ENCODE measurements at places on chromosomes 6 and 20.

DNA sequence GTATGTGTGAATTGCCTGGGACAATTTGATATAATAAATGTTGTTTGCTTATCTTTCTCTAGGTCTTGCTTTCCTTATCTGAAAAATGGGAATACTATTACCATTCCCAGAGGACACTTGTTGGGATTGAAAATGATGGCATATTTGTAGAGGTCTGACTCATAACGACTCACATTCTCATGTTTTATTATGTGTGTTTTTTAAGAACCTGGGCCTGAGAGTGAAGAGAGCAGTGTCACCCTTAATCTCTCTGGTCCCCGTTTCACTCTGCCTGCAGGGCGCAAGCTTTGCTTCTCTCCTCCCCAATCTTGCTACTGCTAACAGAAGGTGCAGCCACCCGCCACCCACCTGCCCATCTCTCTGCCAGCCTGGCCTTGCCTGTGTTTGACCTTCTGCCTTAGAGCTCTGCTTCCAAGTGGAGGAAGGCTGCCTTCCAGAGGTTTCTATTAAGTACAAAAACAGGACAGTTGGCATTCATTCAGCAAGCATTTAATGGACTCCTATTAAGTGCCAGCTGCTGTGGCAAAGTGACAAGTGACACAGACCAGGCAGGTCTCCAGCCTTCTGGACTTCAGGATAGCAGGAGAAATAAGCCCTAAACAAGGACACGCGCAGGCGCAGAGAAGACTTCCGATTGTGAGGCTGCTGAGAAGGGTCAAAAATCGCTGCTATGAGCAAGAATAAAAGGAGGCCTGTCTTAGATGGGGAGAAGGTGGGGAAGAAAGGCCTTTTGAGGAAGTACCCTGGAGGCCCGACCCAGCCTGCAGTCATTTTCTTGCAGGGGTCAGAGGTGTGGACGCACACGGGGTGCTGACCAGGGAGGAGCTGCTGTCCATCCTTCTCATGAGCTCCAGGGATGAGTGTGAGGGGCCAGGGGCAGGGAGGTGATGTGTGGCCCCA, 112.5 kb downstream of the JPH2 start:
- DNase-seq: no peak

- DNase-seq: no peak
Observed at GRCh38 chr6:100808638-100809275, 72.4 kb downstream of the ASCC3 start.

DNA sequence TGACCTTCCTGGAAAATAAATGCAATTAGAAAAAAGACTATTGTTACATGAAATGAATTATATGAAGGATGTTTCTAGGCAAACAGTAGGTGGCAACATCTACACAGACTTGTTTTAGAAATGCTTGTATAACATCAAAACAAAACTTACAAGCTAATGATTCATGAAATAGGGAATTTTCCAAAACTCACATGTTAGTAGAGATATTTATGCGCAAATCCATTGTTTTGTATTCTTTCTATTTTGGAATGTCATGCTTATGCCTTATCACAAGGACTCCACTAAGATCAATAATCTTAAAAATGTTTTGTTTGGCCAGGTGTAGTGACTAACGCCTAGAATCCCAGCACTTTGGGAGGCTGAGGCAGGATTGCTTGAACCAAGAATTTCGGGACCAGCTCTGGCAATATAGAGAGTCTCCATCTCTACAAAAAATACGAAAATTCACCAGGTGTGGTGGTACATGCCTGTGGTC, 32.3 kb upstream of the LGSN start:
- DNase-seq: no peak

- DNase-seq: no peak
Observed at GRCh38 chr20:38550274-38550673, 30.7 kb upstream of the ADIG start.

DNA sequence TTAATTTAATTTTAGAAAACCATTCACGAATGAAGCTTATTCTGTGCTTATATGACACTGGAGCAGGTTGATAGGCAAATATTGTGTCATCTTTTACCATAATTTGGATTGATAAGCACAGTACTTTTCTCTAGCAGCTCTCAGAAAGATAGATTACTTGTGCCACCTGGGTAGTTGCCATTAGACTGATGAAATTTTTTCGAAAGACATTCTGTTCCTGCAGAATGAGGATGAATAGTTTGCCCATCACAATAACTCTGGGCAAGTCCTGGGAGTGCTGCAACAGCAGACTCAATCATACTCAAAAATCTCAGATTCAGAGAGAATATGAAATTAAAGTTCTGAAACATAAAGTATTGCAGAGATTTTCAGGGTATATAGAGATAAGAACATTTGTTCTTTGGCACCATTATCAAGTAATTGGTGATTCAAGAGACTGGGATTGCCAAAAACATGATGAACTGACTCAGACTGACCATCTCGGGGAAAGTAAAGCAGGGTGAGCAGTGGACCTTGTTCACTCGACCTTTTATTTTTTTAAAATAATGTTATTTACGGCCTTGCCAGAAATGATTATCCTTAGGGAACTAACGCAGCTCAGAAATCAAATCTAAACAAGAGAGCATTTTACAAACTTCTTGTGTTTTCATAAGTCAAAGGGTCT, 65.8 kb upstream of the PTCHD4 start:
- DNase-seq: no peak

- no peak for DNase-seq
Observed at GRCh38 chr20:31721408-31722256, 1.0 kb downstream of the BCL2L1 start.

DNA sequence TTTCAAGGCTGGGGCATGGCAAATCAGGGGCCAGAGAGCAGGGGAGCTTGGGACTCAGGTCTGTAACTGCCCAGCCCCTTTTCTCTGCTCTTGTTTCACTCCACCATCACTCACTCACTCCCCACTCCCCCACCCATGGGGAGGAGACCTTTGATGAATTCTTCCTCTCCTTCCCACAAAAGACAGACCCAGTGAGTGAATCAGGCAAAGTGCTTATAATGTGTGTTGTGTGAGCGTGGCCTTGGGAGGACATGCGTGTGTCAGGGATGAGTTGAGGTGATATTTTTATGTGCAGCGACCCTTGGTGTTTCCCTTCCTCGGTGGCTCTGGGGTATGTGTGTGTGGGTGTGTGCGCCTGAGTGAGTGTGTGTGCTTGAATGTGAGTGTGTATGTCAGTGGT, 1.0 kb upstream of the CUL9 start:
- no peak for DNase-seq

DNA sequence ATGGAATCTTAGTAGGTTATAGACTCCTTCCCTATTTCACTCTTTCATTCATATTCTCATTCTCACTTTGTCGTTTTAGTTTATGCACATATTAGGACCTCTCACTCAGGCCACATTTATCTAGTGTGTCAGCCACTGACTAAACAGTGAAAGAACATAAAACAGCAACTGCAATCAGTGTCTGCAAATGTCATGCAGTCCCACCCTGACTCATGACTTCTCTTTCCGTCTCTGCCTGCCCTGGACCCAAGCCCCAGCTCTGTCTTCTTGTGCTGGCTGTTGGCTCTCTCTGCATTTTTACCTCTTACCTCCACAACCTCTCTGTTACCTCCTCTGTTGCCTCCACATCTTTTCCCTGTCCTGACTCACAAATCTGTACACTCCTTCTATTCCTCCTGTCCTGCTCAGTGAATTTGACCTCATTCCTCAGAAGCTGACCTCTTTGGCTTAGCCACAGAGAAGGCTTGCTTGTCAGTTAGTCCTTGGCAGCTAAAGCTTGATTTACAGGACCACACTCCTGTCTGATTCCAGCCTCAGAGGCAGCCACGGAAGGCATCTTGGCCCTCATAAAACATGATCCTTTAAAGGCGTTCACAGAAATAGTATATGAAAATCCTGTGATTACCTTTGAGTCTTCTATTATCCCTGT, 247.6 kb downstream of the PKHD1 start:
- DNase-seq: no peak

DNA sequence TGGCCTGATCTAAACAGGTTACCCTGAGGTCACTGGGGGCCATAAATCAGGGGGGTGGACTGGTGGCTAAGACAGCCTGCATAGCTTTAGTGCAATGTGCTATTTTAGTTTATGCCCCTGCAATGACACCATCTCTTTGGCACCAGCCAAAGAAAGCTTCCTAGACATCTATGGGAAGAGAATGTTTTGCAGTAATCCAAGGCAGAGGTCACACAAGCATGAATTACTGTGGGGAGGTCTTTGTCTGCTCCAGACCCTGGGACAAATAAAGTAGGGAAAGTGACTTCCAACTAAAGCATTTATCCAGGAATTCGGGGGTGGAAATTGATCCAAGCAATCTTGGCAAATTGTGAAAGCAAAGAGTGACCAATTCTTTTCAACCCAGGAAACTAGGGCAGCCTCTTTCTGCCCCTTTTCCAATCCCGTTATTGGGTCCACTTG, 5.3 kb downstream of the RIPOR2 start:
- DNase-seq: no peak

DNA sequence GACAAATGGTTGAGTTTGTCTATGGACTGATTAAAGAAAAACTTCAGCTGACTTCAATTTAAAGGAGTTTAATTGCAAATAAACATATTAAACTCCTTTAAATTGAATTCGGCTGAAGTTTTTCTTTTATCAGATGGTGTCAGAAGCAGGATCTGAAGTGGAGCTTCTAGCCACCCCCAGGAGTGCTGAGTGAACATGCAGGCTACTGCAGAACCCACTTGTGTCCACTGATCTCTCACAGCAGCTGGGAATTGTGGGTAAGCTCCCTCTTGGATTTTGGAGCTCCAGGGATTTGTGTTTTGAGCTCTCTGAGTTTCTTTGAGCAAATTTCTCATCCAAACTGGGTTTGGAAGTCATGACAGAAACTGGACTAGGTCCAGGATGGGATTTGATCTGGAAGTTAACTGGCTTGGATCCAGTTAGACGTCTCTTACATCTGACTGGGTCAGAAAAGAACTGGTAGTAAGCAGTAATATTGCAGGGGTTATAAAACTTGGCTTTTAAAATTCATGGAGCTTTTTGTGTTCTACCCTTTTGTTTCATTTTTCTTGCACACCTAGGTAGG, 95.8 kb upstream of the UST start:
- DNase-seq: no peak

DNA sequence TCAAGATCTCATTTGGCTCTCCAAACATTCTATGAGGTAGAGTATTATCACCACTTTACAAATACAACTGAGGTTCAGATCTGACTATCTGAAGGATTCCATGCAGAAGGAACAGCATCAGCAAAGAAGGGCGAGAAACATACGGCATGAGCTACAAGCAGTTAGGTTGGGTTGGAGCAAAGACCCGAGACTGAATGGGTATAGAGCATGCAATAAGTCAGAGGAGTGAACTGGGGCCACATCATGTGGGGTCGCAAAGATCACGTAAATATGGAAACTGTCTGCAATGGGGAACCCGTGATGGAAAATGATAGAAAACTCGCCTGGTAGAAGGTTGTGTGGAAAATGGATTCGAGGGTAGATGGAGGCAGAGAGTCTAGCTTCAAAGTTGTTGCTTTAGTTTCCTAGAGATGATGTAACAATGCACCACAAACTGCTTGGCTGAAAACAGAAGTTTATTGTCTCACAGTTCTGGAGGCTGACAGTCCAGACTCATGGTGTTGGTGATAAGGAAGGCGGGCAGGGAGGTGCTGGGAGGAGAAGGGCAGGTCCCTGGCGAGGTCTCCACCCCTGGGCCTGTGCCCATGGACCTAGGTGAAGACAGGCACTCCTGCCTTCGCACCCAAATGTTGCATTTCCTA, 44.3 kb upstream of the BCLAF1 start:
- DNase-seq: no peak

- no peak for DNase-seq
Observed at GRCh38 chr6:100796049-100796823, 84.9 kb downstream of the ASCC3 start.

DNA sequence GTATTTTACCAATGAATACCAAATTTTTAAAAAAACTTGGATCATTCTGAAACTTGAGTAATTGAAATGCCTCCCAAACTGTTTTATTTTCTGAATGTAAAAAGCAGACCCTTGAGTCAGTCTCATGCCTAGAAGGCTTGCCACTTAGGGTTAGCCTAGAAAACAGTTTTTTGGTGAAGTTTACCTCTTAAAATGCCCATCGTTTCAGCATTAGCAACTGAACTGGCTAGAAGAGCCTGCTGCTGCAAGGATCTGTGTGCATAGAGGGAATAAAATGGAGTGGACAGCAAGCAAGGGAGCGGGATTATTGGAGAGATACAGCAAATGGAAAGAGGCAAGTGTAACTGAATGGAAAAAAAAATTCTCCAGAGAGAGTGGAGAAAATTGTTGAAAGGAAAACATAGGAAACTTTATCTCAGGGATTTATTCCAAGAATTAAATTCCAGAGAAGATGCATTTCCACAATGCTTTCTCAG, 40.1 kb downstream of the ADGRG6 start:
- DNase-seq: no peak

DNA sequence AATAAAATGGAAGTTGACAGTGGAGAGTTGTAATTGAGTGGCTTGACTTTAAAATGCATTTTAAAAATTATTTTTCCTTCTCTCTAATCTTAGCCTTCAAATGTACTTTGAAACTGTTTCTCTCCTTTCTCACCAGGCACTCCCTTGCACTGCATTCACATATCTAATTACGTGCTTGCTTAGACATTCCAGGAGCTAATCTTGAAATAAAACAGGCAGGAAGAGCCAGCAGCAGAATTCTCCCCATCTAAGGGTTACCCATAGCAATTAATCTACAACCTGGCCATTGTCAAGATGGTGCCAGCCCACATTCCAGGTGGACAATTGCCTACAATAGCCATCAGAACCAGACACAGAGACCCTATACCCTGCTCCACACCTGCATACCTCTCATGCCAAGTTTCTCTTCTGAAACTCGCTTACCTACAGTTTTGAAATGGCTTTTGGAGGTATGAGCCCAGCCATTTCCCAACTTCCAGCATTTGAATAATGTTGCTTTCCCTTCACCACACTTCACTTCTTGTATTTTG, 167.6 kb upstream of the GJE1 start:
- no peak for DNase-seq

DNA sequence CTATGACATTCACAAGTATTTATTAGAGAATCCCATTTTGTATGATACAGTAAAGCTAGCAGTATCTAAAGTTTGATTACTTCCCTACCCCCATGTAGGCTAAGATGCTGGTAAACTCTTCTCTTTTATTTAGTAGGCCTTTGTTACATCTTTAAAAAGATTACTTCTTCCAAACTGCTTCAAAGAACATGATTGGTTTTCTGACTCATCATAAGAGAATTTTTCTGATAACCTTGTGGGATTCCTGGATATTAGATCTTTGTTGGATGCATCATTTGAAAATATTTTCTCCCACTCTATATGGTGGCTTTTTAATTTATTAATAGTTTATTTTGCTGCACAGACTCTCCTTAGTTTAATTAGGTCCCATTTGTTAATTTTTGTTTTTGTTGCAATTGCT, 898.3 kb upstream of the ADGRB3 start:
- no peak for DNase-seq

Measured in glomerular endothelial cell (primary cell).